Mesothelial cell of epicardium (in vitro differentiated cells): ENCODE measurements at places on chromosomes 16 and 17.

- no peak overlapping the region for H3K4me3 ChIP-seq
- H3K36me3 ChIP-seq = peaks cover 23% of the 10 kb centered on the region
- DNase-seq = no peak
- H3K27me3 ChIP-seq = no peaks in the 10 kb centered on the region
- H3K4me1 ChIP-seq = peaks cover 40% of the 10 kb centered on the region
Measured at GRCh38 chr17:50185631-50186471, 15.6 kb downstream of the COL1A1 start.

GRCh38 chr17:63173450-63173849, 207.4 kb downstream of the TANC2 start:
- H3K4me3 ChIP-seq = no peak overlapping the region
- no peaks in the 10 kb centered on the region for H3K27me3 ChIP-seq
- H3K36me3 ChIP-seq = peaks cover 7% of the 10 kb centered on the region

DNA sequence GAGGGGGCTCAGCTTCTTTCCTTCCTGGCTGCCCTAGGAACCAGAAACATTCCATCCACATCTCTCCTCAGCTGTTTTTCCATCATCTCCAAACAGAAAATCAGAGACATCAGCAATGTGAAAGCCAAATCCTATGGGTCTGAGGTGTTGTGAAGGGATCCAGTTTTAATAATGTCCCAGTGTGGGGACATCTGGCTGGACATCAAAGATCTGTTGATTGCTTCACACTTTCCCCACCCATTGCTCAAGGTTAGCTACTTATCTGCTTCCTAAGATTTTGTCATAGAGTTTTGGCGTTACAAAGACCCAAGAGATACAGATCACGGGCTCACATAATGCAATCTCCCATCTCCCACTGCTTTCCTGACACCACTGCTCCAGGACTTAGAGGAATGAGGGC, 47.8 kb upstream of the AXIN2 start:
- no peaks in the 10 kb centered on the region for H3K27me3 ChIP-seq
- DNase-seq = no peak
- H3K36me3 ChIP-seq = no peaks in the 10 kb centered on the region
- H3K27ac ChIP-seq = peak overlapping the region; percentile 3
- no peak overlapping the region for H3K4me3 ChIP-seq

- peaks cover 34% of the 10 kb centered on the region for H3K4me1 ChIP-seq
- no peak overlapping the region for H3K4me3 ChIP-seq
- DNase-seq = no peak
- no peaks in the 10 kb centered on the region for H3K27me3 ChIP-seq
- H3K36me3 ChIP-seq = peaks cover 15% of the 10 kb centered on the region
- peak overlapping the region; percentile 9 for H3K27ac ChIP-seq
Measured at GRCh38 chr16:85627089-85627488, 14.0 kb downstream of the GSE1 start.

DNA sequence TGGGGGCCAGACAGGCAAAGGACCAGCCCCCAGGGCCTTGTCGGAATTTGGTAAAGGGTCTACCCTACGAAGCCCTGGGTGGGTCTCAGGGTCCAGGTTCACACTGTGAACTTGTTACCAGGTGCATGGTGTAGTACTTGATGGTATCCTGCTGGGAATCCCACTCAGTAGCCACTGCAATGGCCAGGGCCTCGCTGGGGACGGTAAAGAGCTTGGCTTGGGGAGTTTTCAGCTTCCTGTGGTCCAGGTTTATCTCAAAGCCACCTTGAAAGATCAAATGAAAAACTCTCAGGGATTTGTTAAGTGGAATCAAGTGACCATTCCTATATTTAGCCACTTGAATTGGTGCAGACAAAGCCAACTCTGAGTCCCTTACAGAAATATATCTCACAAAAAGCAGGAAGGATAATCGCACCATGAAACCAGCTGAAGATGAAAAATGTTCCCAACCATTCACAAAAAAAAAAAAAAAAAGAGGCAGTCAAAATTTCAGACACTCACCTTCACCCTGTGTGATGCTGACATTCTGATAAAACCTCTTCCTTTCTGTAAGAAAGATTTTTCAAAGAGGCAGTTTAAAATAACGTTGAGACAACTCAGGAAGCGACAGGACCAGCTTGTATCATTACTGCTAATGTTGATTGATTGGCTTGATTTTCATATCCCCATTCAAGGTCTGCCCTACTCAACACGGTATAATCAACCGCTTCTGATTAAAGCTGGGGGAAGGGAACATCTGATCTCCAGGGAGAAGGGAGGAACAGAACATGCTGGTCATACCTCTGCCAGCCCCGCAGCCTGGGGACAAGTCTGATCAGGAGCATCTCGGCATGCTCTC, 10.6 kb downstream of the ATPAF2 start:
- H3K4me1 ChIP-seq = peaks cover 27% of the 10 kb centered on the region
- H3K27ac ChIP-seq = peak overlapping the region; percentile 84
- no peaks in the 10 kb centered on the region for H3K27me3 ChIP-seq

GRCh38 chr17:2040942-2041560, 771 bp upstream of the OVCA2 start:
- H3K4me1 ChIP-seq = peaks cover 18% of the 10 kb centered on the region
- no peak for DNase-seq
- peak overlapping the region; percentile 89 for H3K4me3 ChIP-seq
- peak overlapping the region; percentile 78 for H3K27ac ChIP-seq

- H3K27me3 ChIP-seq = peaks cover 68% of the 10 kb centered on the region
- peaks cover 16% of the 10 kb centered on the region for H3K4me1 ChIP-seq
- H3K4me3 ChIP-seq = peak overlapping the region; percentile 24
- no peak overlapping the region for H3K27ac ChIP-seq
Measured at GRCh38 chr17:46264456-46265198, 30.3 kb upstream of the LRRC37A start.
